Bone marrow (tissue), 2 donors: ENCODE measurements at places on chromosomes 2 and 18.

DNA sequence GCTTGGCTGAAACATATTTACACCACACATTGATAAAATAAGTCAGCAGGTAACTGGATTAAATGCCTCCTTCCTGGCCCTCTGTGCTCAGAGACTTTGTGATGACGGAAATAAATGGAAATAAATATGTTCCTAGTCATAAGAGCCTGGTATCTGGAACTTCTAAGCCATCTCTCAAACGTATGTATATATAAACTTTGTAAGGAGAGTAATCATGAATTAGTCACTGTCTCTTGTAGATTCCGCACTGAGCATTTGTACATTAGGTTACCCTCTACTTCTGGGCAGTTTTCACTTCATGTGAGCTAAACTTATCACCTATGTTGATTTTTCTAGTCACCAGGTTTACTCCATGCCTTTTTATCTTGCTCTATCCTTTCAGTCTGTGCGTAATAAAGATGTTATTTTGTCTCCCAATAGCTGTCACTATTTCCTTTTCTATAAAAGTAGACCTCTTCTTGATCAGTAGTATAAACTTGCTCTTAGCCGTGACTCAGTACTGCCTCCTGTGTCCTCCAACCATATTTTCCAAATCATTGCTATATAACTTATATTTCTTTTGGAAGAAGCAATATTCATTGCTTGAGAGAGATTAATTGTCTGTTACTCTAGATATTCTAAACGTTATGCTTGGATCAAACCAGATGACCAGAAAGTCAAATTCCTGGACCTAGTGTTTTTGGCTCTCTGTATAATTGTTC is 53.2 kb downstream of the FEZ2 start:
- no peak for DNase-seq

GRCh38 chr2:165238295-165238694 is 919 bp upstream of the SCN2A start:
- no peak for DNase-seq

- no peak for DNase-seq
Measured at GRCh38 chr2:140424471-140424870, 1644.3 kb upstream of the NXPH2 start.

- DNase-seq: no peak
Measured at GRCh38 chr2:60302377-60303126, 250.9 kb downstream of the BCL11A start.

DNA sequence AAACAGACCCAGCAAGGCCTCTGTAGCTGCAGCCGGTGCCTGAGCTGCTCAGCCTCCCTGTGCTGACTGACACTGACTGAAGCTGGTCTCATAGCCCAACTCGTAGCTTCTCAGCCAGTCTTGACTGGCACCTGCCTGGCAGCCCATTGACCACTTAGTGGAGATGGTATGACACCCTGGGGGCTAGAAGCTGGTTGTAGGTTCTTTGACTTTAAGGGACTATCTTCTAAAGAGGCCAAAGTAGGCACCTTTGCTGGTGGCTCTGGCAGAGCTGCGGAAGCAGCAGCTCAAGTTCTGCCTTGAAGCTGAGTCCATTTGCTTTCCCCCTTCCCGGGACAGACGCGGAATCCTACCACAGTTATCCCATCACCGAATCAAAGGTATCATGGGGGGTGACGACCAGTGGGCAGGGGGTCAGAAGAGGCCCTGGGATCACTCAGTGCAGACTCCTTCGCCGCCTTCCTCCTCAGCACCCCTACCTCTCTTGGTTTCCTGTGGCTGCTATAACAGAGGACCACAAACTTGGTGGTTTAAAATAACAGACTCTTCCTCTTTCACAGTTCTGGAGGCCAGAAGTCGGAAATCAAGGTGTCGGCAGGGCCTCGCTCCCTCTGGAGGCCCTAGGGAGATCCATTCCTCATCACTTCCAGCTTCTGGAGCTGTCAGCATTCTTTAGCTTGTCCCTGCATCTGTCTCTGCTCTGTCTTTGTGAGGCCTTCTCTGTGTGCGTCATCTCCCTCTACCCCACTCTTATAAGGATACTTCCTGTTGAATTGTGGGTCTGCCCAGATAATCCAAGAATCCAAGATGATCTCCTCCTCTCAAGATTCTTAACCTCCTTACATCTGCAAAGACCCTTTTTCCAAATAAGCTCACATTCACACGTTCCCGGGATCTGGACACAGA is 13.7 kb upstream of the FOSL2 start:
- no peak for DNase-seq
